ENCODE measurements at places on chromosomes 16 and 17.

GRCh38 chr17:62162898-62163297, 97.8 kb upstream of the MED13 start:
- DNase-seq = no peak

- no peak for DNase-seq
Observed at GRCh38 chr16:8641671-8642070, 20.2 kb downstream of the METTL22 start.

GRCh38 chr16:26457882-26458281, 608.8 kb upstream of the C16orf82 start:
- no peak for DNase-seq

DNA sequence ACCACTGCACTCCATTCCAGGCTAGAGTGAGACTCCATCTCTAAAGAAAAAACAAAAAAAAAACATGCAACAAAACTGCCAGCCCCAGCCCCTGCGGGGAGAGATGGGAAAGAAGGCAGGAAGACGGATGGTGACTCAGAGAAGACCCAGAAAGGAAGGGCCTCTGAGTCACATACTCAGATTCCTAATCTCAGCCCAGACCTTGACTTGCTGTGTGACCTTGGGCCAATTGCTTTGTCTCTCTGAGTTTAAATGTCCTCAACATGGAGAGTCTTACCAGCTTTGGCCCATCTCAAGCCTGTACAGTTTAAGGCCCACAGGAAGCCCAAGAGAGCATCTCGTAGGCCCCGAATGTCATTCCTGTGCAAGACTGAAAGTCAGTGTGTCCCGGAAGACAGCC, 86.5 kb upstream of the LHX1 start:
- DNase-seq = no peak

DNA sequence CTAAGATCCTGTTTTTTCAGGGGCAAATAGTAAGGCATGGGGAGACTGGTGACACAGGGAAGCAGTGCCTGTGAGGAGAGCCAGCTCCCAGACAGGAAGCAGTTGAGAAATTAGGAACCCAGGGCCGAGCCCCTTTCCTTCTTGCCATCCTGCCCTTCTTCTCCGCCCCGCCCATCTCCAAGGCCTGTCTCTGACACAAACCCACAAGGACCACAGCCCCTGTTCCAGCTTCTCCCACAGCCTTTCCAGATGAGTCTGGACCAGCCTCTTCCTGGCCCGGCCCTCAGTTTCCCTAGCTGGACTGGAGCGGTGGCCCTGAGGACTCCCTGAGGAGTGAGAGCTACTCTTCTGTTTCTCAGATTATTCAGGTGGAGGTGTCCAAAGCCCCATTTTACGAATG, 9.9 kb downstream of the CCDC102A start:
- DNase-seq = no peak

DNA sequence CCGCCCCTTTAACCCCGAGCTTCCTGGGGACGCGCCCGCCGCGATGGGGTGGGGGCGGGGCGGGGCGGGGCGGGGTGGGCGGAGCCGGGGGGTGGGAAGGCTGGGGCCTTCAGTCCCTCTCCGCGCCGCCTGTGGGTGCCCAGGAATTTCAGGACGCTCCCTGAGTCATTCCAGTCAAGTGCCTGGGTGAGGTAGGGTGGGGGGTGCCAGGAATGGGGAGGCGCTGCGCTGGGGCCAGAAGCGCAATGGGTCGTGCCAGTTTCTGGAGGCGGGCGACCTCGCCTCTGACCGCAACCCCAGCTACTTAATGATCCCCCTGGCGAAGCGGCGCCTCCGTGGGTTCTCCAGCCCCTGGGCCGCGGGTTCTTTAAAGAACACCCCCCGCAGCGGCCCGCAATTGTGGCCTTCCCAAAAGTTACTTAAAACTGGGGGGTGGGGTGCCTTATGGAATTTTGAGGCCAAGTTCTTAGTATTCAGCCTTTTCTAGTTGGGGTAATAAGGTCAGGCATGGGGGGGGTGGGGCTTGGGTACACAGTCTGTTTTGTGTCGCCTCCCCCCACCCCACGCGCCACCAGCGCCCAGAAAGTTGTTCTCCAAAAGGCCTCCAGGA, 826 bp upstream of the GSE1 start:
- DNase-seq = peak; percentile 34

- peak; percentile 28 for DNase-seq
Observed at GRCh38 chr17:82201498-82201910, 11.1 kb downstream of the CCDC57 start.

- no peak for DNase-seq
Observed at GRCh38 chr16:30535106-30535776, 583 bp upstream of the ZNF747 start.

DNA sequence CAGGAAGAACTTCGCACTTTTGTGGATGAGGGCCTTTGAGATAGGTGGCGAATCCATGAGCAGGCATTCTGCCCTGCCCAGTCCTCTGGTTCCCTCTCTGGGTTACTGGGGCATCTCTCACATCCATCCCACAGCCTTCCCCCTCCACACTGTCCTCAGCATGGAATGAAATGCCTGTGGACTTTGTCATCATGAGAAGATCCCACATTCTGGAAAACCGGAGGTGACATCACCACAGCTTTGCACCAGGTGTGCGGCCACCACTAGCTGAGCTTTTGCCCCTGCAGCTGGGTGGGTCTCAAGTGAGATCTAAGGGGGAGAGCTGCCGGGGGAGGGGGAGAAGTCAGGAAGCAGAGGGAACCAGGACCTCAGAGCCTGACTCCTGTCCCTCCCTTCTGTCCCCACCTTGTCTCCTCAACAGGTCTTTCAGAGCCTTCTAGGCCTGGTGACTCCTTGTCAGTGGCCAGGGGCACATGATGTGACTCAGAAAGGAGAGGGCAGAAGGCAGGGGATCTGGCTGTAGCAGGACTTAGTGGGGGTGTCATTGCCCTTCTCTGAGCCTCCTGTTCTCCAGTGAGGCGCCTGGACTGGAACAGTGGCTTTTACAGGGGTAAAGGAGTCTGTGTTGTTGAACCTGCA, 40.0 kb upstream of the DLX4 start:
- no peak for DNase-seq

GRCh38 chr17:32943647-32944191, 15.8 kb downstream of the TMEM98 start:
- DNase-seq = no peak

DNA sequence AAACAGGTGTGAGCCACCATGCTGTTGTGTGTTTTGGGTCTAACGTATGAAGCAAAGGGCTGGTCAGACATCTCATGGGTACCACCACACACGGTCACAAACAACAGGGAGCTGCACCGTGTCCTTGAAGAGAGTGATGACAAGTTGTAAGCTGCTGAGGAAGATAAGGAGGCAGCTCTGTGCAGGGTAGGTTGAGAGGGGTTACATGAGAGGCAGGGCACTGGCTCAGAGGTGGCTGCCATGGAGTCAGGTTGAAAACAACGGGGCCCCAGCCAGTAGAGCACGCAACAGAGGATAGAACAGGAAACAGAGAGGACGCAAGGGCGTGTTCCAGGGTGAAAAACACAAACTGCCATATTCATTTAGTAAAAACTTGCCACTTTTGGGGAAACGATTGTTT, 52.2 kb downstream of the TRARG1 start:
- no peak for DNase-seq

- DNase-seq = no peak
Observed at GRCh38 chr17:78738278-78738677, 43.8 kb downstream of the CYTH1 start.

- DNase-seq = no peak
Observed at GRCh38 chr16:11432856-11433395, 87.7 kb downstream of the RMI2 start.

- DNase-seq = no peak
Observed at GRCh38 chr16:49800441-49800840, 55.5 kb downstream of the ZNF423 start.

DNA sequence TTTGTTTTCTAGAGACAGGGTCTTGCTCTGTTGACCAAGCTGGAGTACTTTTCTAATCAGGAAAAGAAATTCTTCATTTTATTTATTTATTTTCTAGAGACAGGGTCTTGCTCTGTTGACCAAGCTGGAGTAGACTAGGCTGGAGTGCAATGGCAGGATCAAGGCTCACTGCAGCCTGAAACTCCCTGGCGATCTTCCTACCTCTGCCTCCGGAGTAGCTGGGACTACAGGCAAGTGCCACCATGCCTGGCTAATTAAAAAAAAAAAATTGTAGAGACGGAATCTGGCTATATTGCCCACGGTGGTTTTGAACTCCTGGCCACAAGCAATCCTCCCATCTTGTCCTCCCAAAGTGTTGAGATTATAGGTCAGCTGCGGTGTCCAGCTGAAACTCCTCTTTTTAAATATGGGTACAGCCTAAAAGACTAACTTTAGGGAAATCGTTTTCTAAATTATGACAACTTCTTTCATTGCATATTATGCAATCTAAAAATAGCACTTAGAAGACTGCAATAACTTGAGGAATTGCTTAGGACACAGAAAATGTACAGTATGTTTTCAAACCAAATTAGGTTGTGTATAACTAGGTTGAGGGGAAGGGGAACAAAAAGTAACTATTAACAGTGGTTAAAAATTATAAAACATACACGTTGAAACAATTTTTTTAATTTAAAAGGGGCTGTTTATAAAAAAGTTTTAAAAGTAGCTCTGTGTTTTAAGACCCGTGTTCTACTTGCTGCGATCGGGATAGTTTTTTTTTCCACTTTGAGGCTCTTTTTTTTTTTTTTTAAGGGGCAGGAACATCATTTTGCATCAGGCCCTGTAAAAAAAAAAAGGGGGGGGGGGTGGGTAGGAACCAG, 4.7 kb downstream of the PRAC1 start:
- no peak for DNase-seq

GRCh38 chr17:82213251-82214011, 789 bp upstream of the CCDC57 start:
- no peak for DNase-seq

DNA sequence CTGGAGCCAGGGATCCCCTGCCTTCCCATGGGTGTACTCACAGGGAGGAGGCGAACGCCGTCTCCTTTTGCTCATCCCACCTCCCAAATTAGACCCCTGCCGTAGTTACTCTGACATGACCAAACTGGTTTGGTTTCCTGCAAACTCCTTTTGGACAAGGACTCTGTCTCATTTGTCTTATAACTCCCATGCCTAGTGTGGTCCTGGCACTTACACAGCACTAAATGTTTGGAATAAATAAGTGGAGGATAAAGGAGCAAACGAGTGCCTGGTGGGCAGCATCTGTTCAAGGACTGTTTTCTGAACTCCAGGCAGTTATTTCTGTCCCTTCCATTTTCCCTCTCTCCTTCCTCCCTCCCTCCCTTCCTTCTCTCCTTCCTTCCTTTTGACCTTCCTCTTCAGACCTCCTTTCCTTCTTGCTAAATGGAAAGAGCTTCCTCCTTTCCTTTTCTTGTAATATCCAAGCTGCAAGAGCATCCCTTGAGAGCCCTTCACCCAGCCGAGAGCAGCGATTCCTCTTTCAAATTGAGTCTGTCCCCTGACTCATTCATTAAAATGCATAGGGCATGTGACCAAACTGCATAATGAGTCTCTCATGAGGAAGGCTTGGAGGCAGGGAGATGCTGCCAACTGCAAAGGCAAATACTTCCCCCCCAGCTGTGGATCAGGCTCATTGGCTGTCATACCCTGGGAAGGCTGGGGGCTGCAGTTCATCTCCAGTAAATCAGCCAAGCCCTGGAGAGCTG, 36.8 kb downstream of the CHD9 start:
- no peak for DNase-seq

DNA sequence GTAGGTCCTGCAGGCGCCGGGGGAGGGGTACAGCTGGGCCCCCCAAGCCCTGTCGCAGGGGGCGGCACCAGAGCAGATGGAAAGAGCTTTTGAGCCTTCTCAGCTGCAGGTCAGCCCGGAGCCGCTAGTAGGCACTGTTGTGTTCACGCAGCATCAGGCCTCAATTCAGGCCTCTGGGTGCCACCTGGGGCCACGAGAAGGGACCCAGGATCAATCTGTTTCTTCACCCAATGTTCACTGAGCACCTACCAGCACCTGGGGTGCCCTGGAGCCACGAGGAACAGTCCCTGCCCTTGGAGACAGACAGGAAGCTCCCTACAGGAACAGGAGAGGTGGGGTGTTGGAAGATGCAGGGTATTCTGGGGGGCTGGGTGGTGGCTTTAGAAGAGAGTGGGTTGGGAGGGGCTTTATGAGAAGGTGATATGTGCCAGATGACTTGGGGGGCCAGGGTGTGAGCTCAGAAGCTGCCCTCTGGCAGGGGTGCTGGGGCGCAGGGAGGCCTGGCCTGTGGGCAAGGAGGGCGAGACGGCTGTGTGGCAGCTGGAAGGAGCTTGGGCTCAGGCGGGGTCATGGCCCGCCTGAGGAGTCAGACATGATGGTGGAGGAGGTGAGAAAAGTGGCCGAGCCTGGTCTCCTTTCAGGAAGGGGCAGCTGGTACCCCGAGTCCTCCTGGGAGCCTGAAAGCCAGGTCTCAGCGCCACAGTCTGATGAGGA, 121.9 kb upstream of the GSE1 start:
- DNase-seq = no peak

- no peak for DNase-seq
Observed at GRCh38 chr17:507441-507840, 154.8 kb upstream of the RPH3AL start.

DNA sequence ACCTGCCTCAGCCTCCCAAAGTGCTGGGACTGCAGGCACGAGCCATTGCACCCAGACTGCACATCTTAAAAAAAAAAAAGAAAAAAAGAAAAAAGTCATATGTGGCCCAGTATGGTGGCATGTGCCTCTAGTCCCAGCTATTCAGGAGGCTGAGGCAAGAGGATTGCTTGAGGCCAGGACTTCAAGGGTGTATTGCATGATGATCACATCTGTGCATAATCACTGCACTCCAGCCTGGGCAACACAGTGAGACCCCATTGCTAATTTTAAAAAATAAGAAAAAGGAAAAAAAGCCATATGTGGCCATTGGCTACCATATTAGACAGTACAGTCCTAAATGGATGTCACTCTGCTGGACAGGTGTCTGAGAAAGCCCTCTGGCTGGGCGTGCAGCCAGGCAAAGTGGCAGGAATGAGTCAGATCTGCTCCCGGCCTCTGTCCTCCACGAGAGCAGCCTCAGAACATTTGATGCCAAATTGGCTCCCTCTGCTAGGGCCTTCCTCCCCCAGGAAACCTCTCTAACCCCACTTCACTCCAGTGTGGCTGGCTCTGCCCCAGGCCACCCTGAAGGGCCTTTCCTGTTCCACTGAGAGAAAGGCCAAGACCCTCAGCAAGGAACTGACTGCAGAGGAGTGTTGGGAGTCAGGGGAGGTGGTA, 14.7 kb downstream of the CA7 start:
- DNase-seq = no peak

- no peak for DNase-seq
Observed at GRCh38 chr17:21008992-21009671, 33.7 kb downstream of the USP22 start.

GRCh38 chr16:84052071-84052622, 9.6 kb upstream of the SLC38A8 start:
- DNase-seq = no peak

Measured in DMS153 (cell line).